ENCODE measurements at places on chromosomes 11 and 22.

DNA sequence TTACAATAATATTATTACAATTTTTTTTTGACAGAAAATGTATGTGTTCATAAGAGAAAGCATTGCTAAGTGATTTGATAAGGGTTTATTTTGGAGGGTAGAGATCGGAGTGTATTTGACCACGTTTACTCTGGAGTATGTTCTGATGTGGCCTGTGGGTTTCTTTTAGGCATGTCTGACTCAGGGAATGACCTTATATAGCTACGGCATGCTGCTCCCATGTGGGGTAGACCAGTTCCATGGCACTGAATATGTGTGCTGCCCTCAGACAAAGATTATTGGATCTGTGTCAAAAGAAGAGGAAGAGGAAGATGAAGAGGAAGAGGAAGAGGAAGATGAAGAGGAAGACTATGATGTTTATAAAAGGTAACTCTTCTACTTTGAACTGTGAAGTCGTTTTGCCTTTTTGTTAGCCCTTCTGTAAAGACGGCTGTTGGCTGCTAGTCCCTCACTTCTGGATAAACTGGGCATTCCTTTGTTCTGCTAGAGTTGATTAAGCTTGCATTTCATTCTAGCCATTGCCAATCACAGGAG lies 38.1 kb upstream of the ST14 start:
- DNase-seq = no peak

GRCh38 chr11:64122411-64123410 lies 43.2 kb downstream of the MACROD1 start:
- no peak for DNase-seq

DNA sequence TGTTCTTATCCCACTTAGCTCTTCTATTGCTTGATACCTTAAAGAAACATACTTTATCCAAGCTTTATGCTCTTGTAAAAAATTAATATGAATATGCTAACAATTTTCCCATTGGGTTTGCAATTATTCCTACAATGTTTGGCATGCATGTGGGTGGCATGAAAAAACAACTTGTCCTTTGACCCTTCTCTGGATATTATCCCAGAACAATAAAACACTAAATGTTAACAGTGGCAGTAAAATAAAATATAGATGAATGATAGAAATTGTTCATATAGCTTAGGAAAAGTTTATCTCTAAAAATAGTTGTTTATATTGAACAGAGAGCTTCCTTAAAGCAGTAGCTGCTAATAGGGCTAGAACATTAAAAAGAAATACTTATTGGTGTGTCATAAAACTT lies 860.5 kb upstream of the LRRC4C start:
- DNase-seq = no peak

DNA sequence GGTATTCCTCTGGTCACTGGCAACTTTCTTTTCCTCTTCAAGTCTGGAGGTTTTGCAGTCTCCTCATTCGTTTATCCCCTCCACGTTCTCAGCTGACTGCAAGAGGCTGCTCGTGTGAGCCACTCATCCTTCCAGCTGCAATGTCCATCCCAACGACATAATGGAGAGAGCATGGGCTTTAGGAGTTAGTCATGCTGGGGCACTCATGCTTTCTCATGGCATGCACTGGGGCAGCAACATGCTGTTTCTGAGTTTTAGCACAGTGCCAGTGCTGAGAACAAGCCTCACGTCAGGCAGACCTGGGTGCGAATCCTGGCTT lies 7.1 kb downstream of the DCPS start:
- DNase-seq = no peak
